ENCODE measurements at places on chromosomes 7 and 10.

DNA sequence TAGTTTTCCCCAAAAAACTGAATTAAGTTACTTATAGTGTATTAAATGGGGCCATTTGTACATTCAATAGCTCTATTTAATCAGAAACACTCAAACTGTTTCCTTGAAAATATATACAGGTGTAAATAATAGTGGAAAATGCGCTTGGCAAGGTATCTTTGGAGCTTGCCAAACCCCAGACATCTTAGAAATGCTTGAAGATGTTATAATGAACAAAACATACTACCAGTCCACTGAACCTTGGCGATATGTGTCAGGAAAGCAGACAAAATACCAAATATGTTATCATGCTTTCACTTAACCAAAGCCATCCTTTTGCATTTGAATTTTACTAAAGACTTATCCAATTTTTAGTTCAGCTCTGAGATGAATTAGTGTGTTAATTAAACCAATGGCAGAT lies 352.7 kb upstream of the SEMA3A start:
- no peak for DNase-seq

DNA sequence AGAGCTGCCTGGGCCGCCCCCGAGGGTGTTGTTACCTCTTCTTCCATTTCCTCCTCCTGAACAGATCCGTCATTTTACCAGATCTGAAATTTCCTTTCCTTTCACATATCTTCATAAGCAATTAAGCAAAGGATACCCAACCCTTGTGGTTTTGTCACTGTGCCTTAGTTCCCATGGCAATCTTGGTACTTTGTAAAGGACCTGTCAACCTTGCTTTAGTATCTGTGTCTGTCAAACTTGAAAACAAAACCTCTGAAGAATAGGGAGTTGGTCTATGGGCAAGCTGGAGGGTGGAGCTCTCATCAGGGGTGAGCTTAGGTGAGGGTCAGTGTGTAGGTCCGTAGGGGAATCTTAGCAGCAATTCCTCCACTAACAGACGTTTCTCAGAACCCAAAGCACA lies 25.4 kb upstream of the CCDC3 start:
- no peak for DNase-seq

DNA sequence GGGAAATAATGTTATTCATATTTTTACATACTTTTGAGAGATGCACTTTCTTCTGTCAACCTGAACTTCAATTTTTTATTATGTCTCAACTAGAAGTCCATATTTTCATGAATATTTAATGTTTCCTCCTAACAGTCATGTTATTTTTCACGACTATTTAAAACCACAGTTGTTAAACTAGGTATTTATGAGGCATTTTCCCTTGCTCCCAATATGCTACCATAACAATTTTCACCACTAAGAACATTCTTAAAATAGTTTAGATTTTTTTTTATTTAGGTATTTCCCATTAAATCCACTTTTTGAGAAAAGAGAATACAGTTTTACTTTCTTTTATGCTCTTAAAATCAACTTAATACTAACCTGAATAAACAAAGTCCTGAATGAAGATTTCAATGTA lies 89.4 kb downstream of the JAZF1 start:
- DNase-seq: no peak

DNA sequence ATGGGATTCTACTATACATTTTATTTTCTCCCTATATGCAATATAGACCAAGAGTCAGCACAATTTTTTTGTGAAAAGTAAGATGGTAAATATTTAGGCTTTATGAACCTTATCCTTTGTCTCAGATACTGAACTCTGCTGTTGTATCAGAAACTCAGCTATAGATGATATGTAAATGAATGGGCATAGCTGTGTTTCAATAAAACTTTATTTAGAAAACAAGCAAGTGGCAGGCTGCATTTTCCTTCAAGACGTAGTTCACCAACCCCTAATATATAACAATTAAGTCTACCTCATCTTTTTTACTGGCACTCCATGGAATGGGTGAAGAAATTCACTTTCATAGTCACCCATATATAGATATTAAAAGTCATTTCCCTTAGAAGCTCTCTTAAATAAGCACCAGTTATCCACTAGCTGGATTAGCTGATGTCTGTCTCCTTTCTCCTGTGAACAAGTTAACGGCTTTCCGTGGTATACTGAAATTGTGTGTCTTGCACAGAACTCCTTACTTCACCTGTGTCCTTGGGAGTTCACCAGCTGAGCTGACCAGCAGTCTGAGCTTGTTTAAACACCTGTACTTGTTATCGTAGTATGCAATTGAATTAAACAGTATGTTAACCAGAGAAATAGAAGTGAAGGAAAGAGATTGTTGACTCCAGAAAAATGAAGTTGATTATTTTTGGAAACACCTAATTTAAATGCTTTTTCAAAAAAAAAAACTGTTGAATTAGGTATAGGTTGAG lies 770.6 kb downstream of the KCNMA1 start:
- no peak for DNase-seq

DNA sequence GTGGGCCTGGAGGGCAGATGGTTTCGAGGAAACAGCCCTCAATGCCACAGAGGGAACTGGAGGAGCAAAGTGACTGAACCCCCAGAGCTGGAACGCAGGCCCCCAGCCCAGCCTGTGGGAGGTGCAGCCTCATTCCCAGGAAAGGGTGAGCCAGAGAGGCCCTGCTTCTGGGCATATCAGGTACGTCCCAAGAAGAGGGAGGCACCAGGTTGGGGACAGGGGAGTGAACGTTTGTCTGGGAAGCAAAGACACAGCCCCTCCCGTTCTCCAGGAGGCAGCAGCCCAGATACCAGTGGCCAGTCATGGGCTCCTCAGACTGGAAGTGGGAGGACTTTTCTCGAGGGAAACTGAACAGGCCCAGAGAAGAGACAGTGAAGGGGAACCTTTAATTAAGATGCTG lies 74.3 kb upstream of the RET start:
- DNase-seq: no peak

- no peak for DNase-seq
These were observed 201.4 kb upstream of the NRP1 start for GRCh38 chr10:33535866-33536265.
